ENCODE measurements at places on chromosomes 11 and 22.
A peak's percentile ranks its signal among the peaks of the same experiment; 100 is the strongest.

- DNase-seq: no peak
These were observed 144.3 kb upstream of the ANO3 start for GRCh38 chr11:26187639-26188038.

DNA sequence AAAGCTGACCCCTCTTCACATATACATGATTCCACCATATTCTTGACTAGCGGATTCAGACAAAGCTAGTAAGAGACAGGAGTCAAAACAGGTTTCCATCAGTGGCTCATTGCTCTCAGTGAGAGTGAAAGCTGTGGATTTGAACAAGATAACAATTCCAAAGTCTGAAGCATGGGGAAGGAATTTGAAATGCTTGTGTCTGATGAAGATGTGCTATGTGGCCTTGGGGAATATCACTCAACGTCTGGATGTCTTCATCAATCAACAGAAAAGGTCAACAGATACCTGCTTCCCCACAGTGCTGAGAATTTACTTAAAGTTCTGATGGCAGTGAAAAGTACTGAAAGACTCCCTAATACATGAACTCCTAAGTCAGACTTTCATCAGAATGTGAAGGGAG, 46.9 kb upstream of the SESN3 start:
- no peak for DNase-seq

GRCh38 chr22:17194213-17194612, 25.0 kb downstream of the ADA2 start:
- no peak for DNase-seq

GRCh38 chr11:57001674-57002401, 13.1 kb downstream of the OR5AK2 start:
- no peak for DNase-seq

GRCh38 chr22:49012712-49013395, 814.8 kb downstream of the BRD1 start:
- DNase-seq: no peak

DNA sequence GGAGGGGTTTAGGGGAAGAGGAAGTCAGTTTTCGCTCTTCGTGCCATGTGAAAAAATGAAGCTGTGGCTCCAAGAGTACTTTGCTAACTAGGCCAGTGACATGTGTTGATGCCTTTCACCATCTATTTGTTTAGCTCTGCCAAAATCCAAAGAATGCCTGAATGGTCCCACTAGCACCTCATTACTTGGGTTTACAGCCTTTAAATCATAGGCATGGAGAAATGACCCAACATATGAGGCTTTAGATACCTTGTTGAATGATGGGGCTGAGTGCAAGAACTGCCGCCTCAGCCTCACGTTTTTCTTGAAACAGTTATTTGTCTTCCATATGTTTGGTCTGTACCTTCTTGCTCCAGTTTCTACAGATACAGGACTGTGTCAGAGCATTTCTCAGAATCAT, 8.3 kb downstream of the RBM4 start:
- DNase-seq: no peak

DNA sequence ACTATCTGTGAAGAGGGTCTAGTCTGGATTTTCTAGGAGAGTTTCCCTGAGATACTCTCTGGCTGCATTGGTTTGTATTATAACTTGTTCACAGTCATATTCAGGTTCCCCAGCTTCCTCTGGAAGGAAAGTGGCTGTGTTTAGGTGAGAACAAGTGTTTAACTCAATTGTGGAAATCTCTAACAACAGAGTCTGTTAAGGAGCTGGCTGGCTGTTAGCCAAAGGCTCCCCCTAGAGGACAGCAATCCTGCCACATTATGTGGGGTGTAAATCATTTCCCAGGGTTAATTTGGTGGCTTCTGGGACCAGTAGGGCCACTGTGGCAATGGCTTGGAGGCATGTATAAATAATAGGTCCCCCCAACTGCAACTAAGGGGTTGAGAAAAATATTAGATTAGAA, 18.4 kb downstream of the MS4A6E start:
- DNase-seq: peak; percentile 11

GRCh38 chr11:19511066-19511412, 201.6 kb upstream of the NAV2 start:
- DNase-seq: no peak

- DNase-seq: no peak
These were observed 27.2 kb downstream of the BMAL1 start for GRCh38 chr11:13304655-13305335.

DNA sequence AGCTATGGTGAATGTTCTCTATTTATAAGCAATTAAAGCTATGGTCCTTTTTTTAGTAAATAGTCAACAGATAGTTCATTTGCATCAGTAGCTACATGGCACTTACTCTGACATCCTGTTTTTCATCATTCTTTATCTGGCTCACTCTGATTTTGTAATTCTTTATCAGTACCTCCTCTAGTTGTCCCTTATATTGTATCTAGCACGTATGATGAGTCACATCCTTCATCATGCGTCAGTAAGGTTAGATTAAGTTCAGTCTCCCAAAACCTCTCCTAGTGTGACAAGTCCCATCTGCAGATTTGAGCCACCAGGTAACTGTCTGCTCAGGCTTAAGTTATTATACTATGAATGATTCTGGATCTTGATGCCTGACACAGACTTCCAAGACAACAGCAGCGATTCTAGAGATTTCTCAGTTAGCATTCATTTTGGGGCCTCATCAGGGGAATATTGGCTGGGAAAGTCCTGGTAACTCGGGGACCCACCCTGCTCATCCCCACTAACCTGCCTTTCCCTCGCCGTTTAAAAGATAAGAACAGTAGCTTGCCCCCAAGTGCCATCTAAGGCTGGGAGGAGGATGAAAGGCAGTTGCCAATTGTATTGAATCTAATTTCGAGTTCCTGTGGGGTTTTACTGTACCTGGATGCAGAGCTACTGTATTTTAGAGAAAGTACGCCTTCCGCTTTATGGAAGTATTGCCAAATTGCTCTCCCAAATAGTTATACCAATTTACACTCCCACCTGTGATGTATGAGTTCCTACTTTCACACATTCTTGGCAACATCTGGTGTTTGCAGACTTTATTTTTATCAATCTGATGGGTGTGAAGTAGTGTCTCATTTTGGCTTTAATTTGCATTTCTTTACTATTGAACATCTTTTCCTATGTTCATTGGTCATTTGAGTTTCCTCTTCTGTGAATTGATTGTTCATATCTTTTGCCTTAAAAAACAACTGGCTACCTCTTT, 55.9 kb downstream of the ZC3H12C start:
- DNase-seq: no peak

GRCh38 chr22:29313126-29313575, 2.3 kb downstream of the RASL10A start:
- DNase-seq: no peak

GRCh38 chr11:75135651-75136050, 15.3 kb upstream of the SLCO2B1 start:
- DNase-seq: no peak

GRCh38 chr22:26461188-26461810, 22.3 kb downstream of the HPS4 start:
- DNase-seq: peak; percentile 38

DNA sequence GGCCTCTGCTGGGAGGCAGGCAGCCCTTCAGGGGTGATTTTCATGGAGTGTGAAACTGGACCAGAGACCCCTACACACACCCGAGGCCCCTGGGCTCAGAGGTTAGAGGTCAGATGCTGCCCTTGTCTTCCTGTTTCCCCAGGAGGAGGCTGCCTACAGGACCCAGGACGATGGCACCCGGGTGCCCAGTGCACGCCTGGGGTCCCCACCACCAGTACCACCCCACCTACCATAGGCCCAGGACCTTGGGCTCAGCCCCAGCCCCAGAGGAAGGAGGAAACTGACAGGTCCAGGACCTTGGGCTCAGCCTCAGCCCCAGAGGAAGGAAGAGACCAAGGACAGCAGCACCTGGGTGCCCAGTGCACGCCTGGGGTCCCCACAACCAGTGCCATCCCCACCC, 79.2 kb downstream of the BRD1 start:
- DNase-seq: no peak

DNA sequence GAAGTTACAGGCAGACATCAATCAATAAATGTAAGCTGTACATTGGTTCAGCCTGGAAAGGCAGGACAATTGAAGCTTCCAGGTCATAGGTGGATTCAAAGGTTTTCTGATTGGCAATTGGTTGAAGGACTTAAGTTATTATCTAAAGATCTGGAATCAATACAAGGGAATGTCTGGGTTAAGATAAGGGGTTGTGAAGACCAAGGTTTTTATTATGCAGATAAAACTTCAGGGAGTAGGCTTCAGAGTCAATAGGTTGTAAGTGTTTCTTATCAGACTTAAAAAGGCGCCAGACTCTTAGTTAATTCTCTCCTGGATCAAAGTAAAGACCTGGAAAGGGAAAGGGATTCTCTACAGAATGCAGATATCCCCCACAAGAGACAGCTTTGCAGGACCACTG, 935.4 kb downstream of the TBC1D22A start:
- no peak for DNase-seq

DNA sequence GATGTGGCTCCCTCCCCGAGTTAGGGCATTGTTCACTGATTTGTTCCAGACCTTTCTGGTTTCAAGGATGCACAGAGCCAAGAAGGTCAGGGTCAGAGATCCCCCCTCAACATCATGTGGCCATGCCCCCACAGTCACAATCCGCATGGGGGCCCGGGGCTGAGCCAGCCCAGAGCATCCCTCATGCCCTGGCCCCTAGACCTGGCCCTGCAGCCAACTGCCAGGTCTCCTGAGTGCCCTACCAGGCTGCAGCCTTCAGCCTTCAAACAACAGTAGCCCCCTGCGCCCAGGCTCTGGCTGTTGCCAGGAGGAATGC, 142.4 kb downstream of the CRYBB2 start:
- DNase-seq: no peak

- DNase-seq: no peak
These were observed 152.5 kb upstream of the CADM1 start for GRCh38 chr11:115656669-115657068.

DNA sequence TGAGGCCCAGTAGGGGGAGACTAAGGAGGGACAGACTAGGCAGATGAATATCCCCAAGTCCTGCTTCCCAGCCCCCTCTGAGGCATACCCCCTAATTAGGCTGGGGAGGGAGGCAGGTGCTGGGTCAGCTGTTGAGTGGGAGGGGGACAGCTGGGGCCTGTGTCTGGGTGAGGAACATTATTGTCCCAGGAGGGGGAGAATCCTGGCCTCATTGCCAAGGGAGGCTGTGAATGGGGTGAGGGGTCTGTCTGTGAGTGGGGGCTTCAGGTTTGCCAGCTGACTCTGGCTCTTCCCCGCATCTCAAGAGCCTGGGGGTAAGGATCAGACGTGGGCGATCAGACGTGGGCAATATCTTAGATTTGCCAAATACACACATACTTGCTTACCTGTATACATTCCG, 2.1 kb downstream of the INPPL1 start:
- DNase-seq: no peak

GRCh38 chr22:36619797-36620399, 83.7 kb downstream of the CACNG2 start:
- DNase-seq: no peak

DNA sequence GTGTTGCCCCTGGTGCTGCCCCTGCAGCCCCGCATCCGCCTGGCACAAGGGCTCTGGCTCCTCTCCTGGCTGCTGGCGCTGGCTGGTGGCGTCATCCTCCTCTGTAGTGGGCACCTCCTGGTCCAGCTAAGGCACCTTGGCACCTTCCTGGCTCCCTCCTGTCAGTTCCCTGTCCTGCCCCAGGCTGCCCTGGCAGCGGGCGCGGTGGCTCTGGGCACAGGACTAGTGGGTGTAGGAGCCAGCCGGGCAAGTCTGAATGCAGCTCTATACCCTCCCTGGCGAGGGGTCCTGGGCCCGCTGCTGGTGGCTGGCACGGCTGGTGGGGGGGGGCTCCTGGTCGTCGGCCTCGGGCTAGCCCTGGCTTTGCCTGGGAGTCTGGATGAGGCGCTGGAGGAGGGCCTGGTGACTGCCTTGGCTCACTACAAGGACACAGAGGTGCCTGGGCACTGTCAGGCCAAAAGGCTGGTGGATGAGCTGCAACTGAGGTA, 278 bp downstream of the ROM1 start:
- DNase-seq: no peak

- DNase-seq: no peak
These were observed 108.6 kb upstream of the ASPHD2 start for GRCh38 chr22:26320447-26320846.

GRCh38 chr11:61332281-61332796, 566 bp downstream of the DDB1 start:
- no peak for DNase-seq

- no peak for DNase-seq
These were observed 14.3 kb downstream of the DHCR7 start for GRCh38 chr11:71433648-71434450.

DNA sequence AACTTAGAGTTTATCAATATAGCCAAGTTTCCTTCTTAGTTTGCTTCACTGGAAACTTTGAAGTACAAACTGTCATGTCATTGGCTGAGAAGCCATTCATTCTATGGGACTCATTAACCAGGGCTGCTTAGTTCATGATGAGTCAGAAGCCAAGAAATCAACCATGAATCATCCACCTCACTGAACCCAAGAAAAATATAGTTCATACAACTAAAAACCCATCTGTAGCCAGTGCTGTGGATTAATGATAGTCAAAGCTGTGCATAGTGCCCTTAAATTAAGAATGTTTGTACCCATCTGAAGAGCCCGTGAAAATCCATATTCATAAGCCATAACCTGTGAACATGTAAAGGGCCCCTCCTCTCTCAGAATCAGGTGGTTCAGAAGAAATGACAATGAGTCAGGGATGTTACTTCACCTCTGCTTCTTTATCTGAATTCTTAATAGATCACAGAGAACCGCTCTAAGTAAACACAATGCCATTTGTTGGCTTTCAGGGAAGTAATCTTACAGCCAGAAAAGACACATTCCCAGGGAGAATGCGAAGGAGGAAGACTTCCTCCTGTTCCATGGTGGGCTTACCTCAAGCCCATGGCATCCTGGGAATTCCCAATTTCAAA, 25.4 kb downstream of the MMP20 start:
- DNase-seq: no peak

DNA sequence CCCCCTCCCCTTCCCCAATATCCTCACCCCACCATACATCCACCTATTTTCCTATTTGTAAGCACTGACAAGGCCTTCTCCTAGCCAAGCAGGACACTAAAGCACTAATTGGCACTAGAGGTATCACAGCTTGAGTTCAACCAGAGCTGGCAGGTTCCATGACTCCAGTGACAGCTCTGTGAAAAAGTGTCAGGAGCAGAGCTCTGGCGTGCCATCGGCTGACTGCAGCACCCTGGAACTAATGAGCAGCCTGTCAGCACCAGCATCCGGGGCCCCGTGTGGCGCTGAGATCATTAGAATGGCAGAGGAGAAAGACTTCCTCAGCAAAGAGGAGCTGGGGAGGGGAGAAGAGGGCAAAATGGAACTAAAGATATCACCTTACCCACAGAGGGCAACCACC, 847.4 kb downstream of the NTM start:
- DNase-seq: no peak

DNA sequence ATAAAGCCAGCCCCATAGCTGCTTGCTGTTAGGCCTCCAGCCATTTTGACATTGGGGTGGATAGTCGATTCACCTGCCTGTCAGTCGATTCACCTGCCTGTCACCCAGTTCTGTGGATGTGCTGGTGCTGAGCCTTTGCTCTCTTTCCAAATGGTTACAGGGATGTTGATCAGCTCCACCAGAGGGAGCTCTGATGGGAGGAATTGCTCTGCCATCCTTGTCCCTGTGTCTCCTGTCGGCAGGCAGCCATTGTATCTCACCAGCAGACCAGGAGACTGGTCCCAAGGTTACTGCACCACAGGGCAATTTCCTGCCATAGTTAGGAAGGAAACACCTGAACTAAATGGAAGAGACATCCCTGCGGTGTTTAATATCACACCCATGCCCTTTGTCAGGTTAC, 6.1 kb downstream of the MPEG1 start:
- no peak for DNase-seq

- no peak for DNase-seq
These were observed 352 bp downstream of the C22orf23 start for GRCh38 chr22:37953062-37953436.

- DNase-seq: no peak
These were observed 123.3 kb upstream of the B3GAT1 start for GRCh38 chr11:134535029-134536025.
